ENCODE measurements at places on chromosomes 6 and 20.

- DNase-seq = no peak
Measured at GRCh38 chr20:60011512-60012507, 53.6 kb downstream of the CDH26 start.

GRCh38 chr6:27250277-27251111 lies 3.0 kb downstream of the PRSS16 start:
- DNase-seq = no peak

- no peak for DNase-seq
Measured at GRCh38 chr6:34052071-34052825, 93.6 kb downstream of the GRM4 start.

- no peak for DNase-seq
Measured at GRCh38 chr6:133671376-133671775, 217.5 kb upstream of the TCF21 start.

DNA sequence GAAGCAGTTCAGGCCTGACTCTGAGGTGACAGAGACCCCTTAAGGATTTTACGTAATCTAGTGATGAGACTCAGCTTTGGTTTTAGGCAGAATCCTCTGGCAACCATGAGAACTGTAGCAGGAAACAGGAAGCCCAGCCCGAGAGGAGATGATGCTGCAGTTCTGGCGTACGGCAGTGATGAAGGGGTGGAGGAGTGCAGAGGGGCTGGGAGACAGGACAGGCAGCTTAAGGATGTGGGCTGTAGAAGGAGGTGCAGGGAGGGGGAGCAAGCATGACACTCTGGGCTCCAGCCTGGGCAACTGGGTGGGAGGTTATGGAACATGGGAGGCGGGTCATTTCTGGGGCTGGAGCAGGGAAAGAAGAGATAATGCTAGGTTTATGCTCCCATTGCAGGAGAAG lies 67.1 kb downstream of the LRFN2 start:
- no peak for DNase-seq

DNA sequence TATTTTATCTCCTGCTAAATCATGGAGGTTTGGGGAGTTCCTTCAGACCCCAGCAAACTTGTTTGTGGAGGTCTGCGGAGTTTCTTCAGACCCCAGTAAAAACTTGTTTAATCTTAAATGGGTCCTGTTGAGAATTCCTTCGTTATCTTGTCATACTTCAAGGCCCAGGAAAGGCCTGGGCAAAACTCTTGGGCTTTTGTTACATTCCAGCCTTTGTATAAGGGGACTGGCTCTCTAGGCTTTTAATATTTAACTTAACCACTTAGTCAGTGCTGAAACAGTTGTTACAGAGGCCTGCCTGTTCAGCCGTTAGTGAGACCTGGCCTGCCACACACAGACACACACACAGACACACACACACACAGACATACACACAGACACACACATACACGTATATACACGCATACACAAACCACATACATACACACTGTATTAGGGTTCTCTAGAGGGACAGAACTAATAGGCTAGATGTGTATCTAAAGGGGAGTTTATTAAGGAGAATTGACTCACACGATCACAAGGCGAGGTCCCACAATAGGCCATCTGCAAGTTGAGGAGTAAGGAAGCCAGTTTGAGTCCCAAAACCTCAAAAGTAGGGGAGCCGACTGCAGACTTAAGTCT lies 21.3 kb upstream of the CST3 start:
- no peak for DNase-seq
